HepG2 (cell line): ENCODE measurements at places on chromosomes 3 and 15. TPM values are rescaled to one million over a fixed set of nuclear protein-coding genes. Genes with fewer than 3 reads are reported as not detected.

The P2RY1 gene
- not detected in 2 replicates for total RNA-seq

The CORO2B gene
- total RNA-seq = 0.35 and 0.36 TPM in 2 replicates

The RBSN gene
- 11.8 and 14.7 TPM in 2 replicates for total RNA-seq

The SAMD7 gene
- total RNA-seq = not detected in 2 replicates

DNA sequence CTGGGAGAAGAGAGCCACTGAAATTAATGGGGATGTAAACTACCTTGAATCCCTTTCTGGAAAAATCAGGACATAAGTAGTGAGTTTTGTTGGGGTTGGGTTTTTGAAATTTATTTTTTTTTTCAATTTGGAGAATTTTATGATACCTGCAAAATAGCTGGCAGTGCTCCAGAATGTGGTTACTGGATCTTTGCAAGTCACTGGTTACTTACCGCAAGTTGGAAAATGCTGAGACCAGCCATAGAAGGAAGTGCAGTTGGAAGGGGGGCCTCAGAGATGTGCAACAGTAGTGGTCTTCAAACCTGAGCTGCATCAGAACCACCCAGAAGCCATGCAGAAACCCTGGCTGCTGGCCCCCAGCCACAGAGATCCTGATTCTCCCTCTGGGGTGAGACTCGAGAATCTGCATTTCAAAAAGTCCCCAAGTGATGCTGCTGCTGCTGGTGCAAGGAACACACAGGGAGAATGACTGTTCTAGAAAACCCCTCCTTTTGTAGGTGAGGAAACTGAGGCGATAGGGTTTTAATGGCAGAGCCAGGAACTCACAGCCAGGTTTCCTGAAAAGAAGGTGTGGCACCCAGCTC, 39.7 kb downstream of the SEMA5B start:
- no peaks in the 10 kb centered on the region for H3K4me1 ChIP-seq
- H3K27ac ChIP-seq = no peak overlapping the region
- no peak overlapping the region for H3K4me3 ChIP-seq

GRCh38 chr15:58448906-58449305, 17.1 kb downstream of the LIPC start:
- H3K4me1 ChIP-seq = peaks cover 33% of the 10 kb centered on the region
- no peak overlapping the region for H3K4me3 ChIP-seq
- DNase-seq = no peak
- no peaks in the 10 kb centered on the region; the same call in 1 of the 2 replicates for H3K36me3 ChIP-seq

GRCh38 chr3:42061713-42062380, 29.3 kb upstream of the TRAK1 start:
- H3K27ac ChIP-seq = peak overlapping the region; percentile 6
- no peaks in the 10 kb centered on the region for H3K27me3 ChIP-seq
- H3K4me3 ChIP-seq = no peak overlapping the region
- peaks cover 63% of the 10 kb centered on the region for H3K4me1 ChIP-seq
